ENCODE measurements at places on chromosomes 5 and 9.

DNA sequence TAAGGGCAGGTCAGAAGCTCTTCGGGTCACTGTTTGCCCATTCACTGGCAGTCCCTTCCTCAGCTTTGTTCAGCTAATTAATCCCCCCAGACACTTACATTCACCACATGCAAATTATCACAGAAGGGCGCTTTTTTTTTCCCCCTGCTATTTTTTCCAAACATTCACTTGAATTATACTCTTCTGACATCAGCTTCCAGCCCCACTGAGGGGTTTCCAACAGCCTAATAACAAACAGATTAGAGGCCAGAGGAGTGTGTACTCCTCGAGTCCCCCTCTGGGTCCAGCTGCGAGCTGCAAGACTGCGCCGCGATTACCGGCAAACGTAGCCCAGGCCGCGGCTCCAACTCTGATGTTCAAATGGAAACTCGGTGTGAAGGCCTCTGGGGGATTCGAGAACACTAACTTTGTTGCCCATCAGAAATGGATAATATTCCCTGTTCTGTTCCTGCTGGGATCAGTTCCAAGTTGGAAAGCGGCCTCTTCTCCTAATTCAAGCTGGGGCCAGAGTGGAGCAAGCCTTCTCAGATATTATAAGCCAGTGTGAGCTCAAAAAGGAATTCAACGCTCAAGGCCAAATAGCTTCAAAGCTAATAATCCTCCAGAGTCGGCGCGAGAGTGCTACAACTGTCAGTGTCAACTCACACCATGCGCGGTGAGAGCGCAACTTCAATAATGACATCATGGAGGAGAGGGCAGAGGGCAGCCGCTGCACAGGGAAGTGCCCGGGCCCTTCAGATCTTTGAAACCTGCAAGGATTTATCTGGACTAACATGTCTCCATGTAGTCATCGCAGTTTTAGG is 560.8 kb downstream of the BNC2 start:
- no peak for DNase-seq

- DNase-seq: no peak
Measured at GRCh38 chr9:131100445-131100844, 4.1 kb downstream of the AIF1L start.

DNA sequence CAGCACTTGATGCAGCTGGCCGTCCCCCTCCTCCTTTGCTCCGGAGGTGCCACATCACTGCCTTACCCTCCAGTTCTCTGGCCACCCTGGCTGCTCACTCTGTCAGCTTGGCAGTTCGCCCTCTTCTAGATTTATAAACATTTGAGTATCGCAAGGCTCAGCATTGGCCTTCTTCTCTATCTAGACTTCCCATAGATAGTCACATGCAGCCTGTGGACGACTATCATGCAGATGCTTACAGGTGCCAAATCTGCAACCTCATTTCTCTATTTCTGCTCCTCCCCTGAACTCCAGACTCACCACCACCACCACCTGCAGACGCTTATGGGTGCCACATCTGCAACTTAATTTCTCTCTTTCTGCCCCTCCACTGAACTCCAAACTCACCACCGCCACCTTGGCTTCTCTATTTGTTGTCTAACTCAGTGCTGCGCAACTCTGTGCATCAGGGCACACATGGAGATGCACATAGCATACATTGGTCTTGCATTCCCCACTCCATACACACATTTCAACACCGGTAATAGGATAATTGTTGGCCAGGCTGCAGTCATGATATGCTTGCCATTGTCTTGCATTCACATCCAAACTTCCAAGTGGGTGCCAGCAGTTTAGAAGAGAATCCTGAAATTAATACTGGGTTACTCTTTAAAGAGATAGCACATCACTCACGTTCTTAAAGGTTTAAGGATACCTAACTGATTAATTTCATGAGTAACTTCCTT is 1.9 kb upstream of the DAP start:
- no peak for DNase-seq

DNA sequence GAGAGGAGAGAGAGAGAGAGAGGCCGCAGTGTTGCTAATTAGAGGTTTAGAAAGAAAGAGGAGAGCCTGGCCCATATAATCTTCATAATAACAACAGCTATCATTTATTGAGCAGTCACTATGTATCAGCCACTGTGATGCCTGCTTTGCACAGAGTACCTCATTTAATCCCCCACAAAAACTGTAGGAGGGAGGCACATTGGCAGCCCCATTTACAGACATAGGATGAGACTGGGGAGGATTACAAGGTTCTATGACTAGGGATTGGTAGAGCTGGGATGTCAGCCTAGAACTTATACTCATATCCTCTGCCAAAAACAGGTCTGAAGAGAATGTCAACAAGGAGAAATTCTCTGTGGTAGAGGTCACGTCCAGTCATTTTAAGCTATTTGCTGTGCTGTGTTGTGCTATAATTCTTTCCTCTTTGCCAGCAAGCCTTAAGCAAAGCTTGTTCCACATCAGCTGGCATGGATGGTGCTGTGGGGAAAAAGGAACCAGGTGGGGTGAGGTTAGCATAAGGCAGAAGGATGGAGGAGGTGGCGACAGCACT is 6.7 kb upstream of the GCNT4 start:
- DNase-seq: no peak

DNA sequence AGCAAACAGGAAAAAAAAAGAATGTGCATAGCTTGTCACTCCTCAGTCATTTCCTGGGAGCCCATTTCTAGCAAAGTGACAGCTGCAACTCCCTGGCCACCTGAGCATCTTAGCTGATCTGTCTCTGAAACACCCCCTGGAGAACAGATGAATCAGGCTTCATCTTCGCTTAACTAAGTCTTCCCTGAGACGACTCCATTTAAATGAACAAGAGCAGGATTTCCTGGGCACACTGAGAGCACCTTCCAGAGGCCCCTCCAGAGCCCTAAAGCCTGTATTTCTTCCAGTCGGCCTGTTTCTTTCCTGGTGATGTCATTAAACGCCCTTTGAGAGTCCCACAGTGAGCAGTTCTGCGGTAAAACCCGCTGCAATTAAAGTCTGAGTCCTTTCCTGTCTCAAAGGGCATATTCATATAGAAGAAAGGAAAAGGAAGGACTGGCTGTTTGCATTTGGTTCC is 13.9 kb downstream of the TGFBI start:
- DNase-seq: no peak

- no peak for DNase-seq
Measured at GRCh38 chr5:68353605-68354004, 138.0 kb downstream of the PIK3R1 start.

DNA sequence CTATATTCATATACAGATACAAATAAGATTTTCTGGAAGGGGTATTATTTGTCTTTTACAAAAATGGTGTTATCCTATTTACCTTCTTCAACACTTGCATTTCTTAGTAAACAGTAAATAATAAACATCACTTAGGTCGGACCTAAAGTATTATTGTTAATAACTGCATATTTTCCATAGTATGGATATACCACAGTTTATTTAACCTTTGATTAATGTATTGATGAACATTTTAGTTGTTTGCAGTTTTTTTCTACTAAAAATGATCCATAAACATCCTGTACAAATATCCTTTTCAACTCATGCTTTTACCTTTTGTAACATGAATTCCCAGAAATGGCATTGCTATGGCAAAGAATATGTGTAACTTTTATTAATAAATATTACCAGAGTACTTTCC is 83.4 kb downstream of the NDUFAF2 start:
- DNase-seq: no peak

- peak; percentile 96 for DNase-seq
Measured at GRCh38 chr9:134325813-134326723, at the start of gene RXRA. Gene RXRA, plus strand, starts transcription at chr9:134326455. Its CDS starts 177 bp downstream, at chr9:134326632.

GRCh38 chr5:126419102-126419501 is 4.1 kb upstream of the GRAMD2B start:
- DNase-seq: no peak

DNA sequence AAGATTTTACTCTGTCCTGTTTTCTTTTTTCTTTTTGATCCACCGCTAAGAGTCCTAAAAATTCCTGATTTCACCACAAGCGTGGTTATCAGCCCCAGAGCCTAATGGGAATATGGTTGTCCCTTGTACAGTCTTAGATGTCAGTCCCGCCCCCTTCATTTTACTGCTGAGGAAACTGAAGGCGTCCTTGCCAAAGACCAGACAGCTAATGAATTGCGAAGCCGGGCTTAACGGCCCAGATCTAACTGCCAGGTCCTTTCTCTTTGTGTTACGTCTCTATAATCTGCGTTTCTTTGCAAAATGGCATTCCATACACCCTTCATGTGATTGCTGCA is 497 bp downstream of the NSA2 start:
- peak; percentile 17 for DNase-seq

DNA sequence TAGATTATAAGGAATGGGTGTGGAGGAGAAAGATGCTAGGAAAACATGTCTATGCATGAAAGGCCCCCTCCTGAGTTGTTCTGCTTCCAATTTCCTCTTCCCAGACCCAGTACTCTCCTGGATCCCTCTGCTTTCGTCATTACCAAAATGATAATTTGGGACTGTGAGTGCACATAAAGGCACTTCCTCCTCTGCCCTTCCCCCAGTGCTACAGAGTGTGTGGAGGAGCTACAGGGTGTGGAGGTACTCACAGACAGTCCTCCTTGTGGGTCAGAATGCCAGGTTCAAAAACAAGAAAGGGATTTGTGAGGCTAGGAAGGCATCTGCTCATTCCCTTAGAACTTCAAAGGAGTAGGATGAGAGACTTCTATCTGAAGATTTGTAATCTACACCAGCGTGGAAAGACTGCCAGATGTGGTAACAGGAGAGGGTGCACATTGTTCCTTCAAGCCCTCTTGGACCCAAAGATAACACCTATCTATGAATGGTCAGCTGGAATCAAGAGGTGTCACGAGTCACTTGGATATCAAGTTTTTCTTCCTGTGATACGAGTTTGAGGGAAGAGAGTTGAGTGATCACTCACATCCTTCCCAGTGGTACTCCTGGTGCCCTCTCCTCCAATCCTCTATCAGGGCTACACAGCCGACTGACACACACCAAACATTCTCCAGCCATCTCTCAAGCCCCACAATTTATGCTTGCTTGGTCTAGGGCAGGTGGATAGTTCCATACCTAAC is 201.1 kb downstream of the EPB41L4A start:
- DNase-seq: no peak
